T-helper 17 cell (primary cell): ENCODE measurements at places on chromosomes 16 and 17. TPM values are rescaled to one million over a fixed set of nuclear protein-coding genes. Genes with fewer than 3 reads are reported as not detected.

- DNase-seq = no peak
Measured at GRCh38 chr17:59814685-59815084, 78.1 kb downstream of the TUBD1 start.

DNA sequence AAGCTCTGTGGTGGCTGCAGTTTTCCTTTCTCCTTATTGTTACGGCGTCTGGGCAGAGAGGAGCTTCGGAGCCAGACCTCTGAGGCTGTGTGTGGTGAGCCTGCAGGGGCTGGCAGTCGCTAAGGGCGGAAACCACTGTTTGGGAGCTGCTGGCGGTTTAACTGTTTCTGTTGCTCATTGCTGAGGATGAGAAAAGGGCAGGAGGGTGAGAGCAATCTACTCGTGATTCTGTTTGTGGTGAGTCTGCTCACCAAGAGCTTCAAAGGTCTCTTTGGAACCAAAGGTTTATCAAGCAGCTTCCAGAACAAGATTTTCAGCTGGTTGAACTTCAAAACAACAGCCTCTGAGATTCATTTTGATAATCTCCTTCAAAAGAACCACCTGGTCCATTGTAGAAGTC lies 143.9 kb downstream of the ANKFN1 start:
- DNase-seq = no peak

- DNase-seq = no peak
Measured at GRCh38 chr16:4852221-4852872, 5.1 kb downstream of the UBN1 start.

DNA sequence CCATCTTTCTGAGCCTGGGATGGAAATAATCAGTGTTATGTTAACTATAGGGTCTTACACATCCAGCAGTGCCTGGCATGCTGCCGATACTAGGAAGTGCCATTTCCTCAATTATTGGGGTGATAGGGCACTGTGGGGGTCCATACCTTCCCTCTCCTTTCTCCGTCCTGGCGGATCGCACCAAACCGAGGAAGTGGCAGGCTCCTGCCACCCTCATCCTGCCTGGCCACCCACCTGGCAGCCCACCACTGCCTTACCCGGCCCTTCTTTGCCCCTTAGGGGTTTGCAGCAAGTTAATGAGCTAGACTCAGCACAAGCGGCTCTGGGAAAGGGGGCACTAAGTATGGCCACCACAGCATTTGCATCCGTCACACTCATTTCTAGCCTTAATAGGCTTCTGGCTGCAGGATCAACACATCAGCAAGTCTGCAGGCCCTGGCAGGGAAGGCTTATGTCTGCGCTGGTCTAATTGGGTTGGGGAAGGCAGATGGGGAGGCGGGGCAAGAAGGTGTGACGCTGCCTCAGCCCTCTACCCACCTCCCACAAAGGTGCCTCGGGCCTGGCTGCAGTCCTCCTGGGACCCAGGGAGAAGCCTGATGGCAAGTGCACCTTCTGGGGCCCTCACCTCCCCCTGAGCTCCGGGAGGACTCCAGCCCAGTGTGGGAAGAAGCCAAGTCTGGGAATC lies 28.6 kb downstream of the DCAKD start:
- DNase-seq = no peak

GRCh38 chr17:58352596-58353388 lies 791 bp upstream of the SUPT4H1 start:
- DNase-seq = no peak

DNA sequence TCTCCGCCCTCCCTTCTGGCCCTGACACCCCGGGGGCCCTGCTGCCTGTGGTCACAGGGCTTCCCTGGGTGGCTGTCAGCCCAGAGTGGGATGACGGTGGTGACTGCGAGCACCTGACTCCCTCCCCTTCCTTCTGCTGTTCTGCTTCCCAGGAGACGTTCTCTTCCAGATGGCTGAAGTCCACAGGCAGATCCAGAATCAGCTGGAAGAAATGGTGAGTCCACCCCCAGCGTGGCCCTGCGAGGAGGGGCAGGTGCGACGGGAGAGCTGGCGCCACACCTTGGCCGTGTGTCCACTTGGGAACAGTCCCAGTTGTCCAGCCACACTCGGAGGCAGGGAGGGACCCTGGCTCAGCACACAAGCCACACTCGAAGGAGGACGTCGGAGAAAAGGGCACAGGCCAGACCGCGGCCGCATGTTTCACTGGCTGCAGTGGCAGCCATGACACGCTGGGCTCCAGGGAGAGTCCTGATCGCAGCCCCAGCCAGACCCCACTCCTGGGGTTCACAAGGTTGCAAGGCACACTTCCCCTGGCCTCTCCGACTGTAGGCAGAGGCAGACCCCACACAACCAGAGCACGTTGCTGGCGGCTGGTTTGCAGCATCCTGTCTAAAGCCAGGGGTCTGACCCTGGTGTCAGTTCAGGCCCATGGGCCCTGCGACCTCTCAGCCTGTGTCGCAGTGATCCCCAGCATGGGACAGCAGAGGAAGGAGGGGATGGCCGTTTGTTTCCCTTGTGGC lies 49.9 kb downstream of the BAIAP2 start:
- DNase-seq = no peak

GRCh38 chr17:13306310-13306962 lies 288.6 kb upstream of the ELAC2 start:
- no peak for DNase-seq

GRCh38 chr16:85462714-85463611 lies 150.2 kb upstream of the GSE1 start:
- no peak for DNase-seq

DNA sequence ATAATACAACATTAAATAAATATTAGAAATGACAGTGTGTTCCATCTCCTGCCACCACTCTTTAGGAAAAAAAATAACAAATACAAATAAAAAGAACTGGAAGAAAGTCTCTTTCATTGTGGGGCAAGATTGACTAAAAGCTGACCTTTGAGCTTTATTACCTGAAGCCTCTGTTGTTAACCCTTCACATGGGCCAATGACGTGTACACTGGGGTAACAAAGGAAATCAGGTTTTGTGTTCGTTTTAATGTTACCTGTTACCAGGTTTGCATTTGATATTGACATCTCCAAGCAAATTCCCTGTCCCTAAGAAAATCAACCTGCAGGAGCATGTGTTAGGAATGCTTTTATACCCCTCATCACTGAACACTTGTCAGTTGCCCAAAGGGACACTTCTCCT lies 39.0 kb downstream of the NLK start:
- DNase-seq = no peak

DNA sequence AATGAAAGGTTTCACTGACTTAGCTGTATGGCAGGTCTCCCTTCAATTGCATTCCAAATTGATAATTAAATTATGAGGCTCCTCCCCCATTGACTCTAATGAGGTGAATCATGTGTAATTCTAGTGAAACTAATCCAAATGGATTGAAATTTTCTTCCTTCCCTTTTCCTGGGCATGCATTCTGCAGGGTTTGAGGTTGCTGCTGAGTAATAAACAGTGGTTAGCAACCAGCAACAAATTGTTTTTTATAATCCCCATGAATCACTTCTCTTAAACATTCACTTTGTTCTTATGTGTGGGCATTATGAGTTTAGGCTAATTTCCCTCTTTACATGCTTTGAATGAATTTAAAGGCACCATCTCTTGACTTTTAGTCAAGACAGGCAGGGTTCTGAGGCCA lies 43.4 kb downstream of the MYOCD start:
- no peak for DNase-seq

DNA sequence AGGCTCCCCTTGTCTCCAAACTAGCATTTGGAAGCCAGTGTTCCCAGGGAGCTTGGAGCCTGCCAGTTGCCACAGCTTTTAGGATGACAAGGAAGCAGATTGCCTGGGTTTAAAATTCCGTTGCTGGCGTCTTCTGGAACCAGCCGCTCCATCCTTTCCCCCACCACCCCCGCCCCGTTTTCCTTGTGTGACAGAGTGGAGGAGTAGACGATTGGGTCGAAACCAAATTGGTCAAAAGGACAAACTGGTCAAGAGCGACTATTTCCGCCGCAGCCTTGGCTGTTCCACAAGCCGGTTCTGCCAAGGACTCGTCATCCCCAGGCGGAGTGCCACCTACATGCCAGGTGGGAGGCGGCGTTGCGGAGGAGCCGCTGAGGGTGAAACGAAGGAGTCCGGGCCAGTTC lies 91.1 kb downstream of the RPA1 start:
- no peak for DNase-seq

- DNase-seq = no peak
Measured at GRCh38 chr16:10321407-10322387, 64.2 kb upstream of the ATF7IP2 start.

GRCh38 chr17:58006560-58006923 lies 504 bp downstream of the SRSF1 start:
- DNase-seq = peak; percentile 38

- DNase-seq = no peak
Measured at GRCh38 chr17:77405867-77406732, 265.3 kb downstream of the SEC14L1 start.

DNA sequence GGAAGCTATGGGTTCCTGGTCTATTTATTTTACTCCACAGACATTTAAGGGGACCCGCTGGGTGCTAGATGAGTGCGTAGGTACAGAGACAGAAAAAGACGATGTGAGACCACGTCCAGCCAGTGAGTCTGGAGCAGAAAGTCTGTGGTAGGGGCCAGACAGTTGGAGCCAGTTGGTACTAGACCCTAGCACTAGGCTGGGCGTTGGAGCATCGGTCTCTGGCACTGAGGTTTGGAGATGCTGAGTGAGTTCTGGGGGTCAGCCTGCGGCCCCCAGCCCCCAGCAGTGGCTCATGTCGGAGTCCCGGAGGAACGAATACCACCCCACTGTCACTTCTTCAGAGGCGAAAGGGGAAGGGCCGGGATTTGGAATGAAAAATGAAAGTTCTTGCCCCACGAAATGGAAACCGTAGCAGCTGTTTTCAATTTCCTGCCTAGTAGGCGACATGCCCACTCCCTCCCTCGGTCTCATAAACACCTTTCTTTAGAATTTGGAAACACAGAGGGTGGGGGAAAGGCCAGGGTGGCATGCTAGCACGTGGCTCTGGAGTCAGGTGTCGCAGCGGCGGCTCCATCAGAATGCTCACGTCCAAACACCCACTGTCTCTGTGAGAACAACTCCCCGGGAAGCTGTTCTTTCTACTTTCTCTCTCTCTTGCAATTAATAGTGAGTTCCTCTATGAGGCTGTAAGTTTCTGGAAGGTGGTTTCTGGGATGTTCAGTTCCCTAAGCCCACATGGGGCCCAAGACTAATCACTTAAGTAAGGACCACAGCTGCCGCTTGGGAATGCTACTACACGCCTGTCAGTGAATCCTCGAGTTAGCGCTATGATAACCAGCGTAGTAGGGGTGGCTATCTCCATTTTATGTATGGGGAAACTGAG lies 96.8 kb downstream of the IRF8 start:
- DNase-seq = no peak

DNA sequence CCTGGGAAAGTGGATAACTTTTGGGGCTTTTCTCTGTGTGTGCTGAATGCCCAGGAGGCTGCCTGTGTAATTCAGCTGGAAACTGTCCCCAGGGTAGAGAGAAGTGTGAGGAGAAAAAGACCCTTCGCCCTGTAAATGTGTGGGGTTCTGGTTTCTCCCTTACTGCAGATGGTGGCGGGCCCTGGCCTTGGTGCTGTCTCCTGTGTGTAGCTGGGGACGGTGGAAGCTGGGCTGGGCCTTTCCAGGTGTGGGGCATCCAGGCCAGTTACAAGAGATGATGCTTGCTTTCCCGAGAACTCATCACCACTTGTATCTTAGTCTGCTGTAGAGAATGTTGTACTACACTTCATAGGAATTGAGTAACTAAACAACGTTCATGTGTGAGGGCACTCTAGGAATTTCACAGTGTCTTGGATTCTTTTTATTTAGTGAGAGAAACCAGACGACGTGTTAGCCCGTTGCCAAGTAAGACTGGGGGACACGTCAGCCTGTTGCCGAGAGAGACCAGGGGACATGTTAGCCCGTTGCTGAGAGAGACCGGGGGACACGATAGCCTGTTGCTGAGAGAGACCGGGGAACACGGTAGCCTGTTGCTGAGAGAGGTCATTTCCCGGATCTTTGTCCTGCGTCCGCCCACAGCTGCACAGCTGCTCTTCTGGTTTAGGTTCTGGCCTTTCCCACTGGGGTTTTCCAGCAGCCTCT lies 43.1 kb downstream of the TBCD start:
- no peak for DNase-seq

GRCh38 chr17:66240013-66240412 lies 10.8 kb upstream of the APOH start:
- DNase-seq = no peak

DNA sequence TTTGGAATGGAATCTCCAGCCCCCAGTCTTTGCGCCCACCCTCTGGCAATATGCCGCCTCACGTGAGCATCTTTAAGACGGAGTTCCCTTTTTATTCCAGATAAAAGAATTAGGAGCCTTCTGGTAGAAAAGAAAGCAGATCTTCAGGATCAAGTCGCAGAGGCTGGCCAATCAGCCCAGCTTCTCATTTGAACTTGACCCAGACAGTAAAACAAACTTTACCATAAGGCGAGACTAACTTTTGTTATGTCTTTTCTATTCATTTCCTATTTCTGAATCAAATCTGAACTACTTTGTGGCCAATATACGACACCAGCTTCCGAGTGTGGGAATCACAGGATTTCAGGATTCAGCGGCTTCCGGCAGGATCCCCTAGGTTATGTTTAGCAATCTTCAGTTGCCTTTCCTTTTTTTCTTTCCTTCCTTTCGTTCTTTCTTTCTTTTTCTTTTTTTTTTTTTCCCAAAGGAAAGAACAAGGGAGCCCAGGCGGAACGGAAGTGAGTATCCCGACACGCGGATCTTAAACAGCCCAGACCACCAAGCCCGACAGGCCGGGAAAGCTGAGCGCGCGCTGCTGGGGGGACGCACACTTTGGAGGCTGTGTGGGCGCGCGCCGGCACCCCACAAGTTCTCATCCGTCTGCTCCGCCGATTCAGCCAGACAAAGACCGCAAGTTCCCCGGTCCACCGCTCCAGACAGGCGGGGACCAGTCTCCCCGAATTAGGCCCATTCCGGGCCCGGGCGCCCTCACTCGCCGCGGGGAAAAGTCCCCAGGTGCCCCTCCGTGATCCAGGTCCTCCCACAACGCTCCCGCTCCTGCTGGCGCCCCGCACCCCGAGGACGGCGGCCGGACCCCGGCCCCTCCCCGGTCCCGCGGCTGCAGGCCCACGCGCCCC lies 633 bp downstream of the TBC1D16 start:
- DNase-seq = peak; percentile 30

- no peak for DNase-seq
Measured at GRCh38 chr16:49661465-49662187, 194.3 kb downstream of the ZNF423 start.

- no peak for DNase-seq
Measured at GRCh38 chr17:44543905-44544523, 13.3 kb upstream of the FZD2 start.

The CA5A gene
- total RNA-seq = not detected

The SLC38A8 gene
- not detected for total RNA-seq
